ENCODE measurements at places on chromosomes 2 and 18.

- no peak for DNase-seq
These were observed 28.9 kb upstream of the FOSL2 start for GRCh38 chr2:28363686-28364280.

GRCh38 chr2:6917761-6918421 is 679 bp downstream of the RNF144A start:
- DNase-seq = peak; percentile 54

GRCh38 chr2:121635371-121635770 is 13.9 kb downstream of the CLASP1 start:
- no peak for DNase-seq

- no peak for DNase-seq
These were observed 3.8 kb downstream of the ASXL3 start for GRCh38 chr18:33581856-33582255.

- DNase-seq = no peak
These were observed 40.1 kb downstream of the SCG2 start for GRCh38 chr2:223562078-223562477.
